ENCODE measurements at places on chromosomes 4 and X.

GRCh38 chrX:23626651-23627050 is 40.6 kb upstream of the PRDX4 start:
- ATAC-seq: no peak

DNA sequence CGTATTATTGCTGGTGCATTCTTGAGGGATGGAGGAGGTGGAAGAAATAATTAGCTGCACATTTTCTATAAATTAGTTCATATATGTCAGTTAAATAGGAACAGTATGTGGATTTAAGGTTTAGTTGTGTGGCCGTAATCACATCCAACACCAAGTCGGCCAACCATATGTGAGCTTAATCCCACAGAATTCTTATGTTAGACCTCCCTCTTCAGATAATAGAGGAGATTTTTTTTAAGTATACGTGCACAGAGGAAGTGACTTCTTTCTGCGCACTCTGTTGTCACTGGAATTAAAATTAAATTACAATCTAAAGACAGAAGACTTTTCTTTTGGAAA is 2.1 kb downstream of the SEPTIN11 start:
- no peak for ATAC-seq

GRCh38 chr4:73409012-73409862 is 5.2 kb downstream of the ALB start:
- ATAC-seq: no peak

- ATAC-seq: no peak
Observed at GRCh38 chr4:73979407-73979957, 2.3 kb downstream of the PF4 start.

- ATAC-seq: no peak
Observed at GRCh38 chrX:107562482-107562881, 65.8 kb upstream of the PRPS1 start.

DNA sequence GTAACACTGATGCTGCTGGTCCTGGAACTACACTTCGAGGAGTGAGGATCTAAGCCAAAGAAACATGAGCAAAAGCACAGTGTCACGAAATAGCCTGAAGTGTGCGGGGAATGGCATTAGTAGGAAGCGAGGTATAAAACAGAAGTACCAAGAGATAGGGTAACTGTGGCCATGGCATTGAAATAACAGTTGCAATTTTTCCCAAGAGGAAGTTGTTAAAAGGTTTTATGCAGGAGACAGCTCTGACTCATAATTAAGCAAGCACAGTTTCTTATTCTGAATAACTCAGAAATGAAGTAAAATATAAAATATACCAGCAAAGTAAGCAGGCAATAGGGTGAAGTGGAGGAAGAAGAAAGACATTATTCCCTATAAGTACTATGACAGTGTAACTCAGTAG is 90.3 kb upstream of the TMEM150C start:
- no peak for ATAC-seq

DNA sequence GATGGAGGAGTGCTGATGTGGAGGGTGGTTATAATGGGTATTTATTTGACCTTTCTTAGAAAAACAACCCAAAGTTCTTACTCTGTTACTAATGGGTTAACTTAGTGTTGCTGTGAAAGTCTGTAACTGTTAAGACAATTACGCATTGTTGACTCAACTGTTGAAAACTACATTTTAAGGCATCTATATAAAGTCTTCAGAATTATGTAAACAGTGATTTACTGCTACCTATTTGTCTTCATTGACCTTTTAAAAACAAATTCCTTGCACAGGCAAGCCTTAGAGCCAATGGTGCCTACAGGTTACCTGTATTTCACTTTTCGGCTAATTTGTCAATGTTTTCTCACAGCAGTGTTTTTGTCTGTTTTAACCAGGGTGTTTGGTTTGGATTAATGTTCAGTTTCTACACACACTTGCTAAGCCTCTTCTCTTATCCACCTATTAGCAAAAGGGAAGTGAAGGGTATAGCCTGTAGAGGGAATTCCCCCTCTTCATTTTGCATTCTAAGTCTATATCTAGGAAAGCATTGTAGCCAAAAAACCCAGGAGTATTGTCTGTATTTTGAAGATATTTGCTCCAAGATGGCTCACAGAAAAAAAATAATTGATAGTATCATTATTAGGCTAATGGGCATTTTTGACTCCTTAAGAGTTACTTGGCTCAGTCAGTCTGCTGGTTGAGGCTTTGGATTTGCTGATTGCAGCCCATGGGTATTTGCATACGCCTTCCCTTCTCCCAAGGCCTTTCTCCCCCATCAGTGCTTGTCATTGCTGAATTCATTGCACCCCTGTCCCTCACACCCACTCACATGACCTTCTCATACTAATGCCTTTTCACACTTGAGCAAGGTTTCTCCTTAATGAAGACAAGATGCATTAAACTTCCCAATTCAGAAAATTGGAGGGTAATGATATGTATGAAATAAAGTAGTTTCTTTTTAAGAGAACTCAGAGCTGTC is 30.5 kb downstream of the AFF1 start:
- peak; percentile 65 for ATAC-seq

DNA sequence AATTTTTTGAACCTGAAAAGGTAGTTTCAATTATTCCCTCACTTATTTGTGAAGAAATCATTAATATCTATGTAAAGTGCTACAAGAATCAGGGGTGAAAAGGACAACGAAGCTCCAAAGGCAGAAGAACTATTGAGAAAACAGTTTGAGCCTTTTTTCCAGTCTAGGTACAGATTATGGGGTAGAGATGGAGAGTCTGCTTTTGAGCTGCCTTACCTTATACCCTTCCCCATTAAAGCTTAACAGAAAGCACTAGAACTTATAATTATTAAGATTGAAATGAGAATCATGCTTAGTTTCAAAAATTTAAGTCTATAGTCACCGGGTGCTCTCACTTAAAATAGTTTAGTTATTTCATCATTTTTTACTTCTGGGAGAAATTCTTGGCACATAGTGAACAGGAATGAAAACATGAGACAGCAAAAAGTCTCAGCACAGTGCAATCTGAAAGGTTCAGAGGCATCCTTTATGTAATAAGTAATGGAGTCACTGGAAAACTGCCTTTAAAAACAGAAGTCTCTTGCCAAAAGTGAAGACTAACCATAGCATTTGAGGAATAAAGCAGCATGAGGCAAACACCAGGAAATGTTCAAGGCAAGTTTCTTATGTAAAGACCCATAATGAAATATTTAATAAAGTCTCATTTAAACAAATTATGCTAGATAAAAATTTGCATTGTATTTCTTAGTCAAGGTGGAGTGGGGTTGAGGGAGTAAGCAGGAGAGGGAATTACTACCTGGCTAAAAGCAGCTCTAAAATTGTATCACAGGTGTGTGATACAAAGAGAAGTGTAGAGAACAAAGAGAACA is 5.1 kb upstream of the DCLK2 start:
- ATAC-seq: no peak

GRCh38 chrX:108199691-108200090 is 108.1 kb downstream of the ATG4A start:
- ATAC-seq: peak; percentile 53

DNA sequence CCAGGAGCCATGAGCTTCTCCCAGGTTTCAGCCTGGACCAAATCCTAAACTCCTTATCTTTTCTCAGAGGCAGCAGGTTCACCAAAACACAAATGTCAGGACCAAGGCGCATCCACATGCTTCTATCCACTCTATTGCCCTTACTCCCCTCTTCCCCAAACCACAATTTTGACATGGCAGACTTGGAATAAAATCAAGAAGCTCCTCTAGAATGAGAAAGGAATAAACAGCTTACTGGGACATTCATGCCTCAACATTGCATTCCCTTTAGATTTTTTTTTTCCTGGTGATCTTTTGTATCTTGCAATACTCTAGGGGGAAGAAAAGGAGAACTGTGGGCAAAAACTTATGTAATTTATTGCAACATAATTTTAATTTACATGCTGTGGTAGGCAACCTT is 119.1 kb downstream of the TSPAN5 start:
- ATAC-seq: no peak

GRCh38 chr4:128880662-128881061 is 71.2 kb downstream of the JADE1 start:
- ATAC-seq: no peak

GRCh38 chr4:1819284-1819683 is 26.2 kb downstream of the FGFR3 start:
- ATAC-seq: no peak

DNA sequence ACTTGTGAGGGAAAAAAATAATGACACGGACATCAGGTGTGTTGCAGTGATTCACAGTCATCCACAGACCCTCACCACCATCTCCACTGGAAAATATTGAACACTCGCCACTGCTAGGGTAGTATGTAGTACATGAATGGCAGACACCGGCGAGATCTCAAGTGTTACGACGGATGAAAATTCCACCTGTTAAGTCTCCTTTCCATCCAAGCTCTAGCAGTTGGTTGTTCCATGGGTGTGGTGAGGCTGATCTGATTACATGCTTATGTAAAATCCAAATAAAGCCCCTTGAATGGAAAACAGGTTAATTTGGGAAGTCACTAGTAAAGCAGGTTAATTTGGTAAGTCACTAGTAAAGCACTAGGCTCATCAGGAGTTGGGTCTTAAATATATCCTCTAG is 1.1 kb upstream of the ARMCX4 start:
- ATAC-seq: no peak

- no peak for ATAC-seq
Observed at GRCh38 chrX:41634284-41634683, 54.5 kb upstream of the GPR34 start.

DNA sequence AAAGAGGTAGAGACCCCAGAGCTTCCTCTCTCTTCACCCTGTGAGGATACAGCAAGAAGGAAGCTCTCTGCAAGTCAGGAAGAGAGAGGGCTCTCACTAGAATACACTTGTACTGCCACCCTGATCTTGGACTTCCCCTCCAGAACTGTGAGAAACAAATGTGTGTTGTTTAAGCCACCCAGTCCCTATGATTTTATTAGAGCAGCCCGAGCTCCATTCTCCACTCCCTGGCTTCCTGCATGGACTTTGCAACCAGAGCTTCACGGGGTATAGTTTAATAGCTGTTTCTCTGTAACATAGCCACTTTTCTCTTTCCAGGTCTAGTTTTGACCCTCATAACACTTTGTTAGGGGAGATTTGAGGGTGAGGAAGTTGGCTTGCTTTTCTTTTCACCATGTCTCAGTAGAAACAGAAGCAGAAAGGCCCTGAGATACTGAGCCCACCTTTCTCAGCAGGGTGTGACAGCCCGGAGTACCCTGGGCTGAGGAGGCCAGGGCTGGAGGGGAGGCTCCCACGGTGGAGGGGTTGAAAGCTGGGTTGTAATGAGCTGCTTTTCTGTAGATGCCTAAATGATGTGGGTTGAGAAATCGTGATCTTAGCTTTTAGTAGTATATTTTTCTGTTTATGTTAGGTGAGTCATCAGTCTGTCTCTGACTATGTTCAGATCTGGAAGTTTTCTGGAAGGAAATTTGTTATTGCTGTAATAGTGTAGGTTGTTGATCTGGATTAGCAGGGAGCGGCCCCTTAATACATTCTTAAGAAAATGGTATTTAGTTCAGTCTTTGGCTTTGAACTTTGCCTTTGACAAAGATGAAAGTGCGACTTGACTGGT is 118.6 kb downstream of the PTTG2 start:
- ATAC-seq: peak; percentile 65

DNA sequence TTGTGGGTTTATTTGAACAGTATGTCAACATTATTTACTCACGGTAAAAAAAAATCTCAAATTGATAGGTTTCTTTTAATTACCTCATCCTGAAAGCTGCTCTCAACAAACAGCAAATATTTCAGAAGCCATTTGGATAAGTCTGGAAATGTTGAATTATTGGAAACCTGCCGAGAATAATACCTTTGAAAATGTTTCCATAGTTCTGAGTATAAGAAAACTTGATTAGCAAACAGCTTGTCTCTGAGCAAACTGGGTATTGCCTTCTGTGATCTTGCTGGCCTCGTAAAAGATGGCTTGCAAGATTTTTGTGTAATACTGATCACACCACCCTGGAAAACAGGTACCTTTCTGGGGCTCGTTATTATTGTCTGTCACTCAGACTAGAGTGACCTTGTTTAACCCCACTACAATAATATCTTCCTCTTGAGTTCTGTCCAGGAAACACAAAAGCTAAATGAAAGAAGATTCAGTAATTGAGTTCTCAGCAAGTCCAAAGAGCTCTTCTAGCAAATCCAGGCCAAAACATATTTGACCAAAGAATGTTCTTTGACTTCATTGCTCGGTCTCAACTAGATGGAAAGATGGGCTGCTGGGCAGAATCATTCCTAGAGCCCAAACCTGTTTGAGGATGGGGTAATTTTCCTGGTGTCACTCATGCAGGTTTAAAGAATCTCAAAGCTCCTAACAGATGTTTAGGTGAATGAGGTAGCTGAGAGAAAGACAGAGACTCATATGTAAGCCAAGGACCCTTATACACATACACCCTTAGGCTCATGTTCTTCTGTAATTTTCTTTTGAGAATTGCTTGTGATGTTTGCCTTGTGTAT is 255.6 kb upstream of the JADE1 start:
- ATAC-seq: peak; percentile 8

DNA sequence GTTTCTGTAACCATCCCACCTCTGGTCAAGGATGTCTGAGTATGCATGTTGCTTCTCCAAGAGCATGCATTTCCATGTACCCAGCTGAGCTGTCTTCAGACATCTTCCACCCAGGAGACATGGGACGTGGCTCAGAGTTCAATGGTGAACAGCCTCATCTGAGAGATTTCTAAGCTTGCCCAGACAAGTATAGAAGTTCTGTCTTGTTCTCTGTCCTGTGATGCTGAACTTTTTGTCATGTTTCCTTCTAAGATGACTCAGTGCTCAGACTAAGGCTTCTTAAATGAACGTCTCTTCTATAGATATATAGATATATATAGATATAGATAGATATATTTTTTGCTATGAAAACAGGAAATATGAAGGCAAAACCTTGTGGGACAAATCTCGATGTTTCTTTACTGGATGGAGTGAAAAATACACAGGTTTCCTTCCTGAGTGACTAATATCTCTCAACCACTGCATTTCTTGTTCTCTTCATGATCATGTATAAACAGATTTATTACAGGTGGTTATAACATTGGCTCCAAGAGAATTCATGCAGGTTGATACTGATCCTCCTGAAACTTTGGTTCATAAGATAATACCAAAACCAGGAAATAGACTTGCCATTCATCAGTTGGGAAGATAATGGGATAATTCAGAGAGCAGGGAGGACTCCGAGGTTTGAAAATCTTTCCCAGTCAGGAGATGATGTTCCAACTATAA is 168.2 kb downstream of the ZNF518B start:
- peak; percentile 77 for ATAC-seq

- ATAC-seq: no peak
Observed at GRCh38 chr4:64727960-64728359, 318.7 kb upstream of the TECRL start.

GRCh38 chr4:7139167-7139982 is 53.0 kb upstream of the SORCS2 start:
- ATAC-seq: no peak

GRCh38 chrX:28591542-28591941 is 4.3 kb downstream of the IL1RAPL1 start:
- ATAC-seq: no peak

- ATAC-seq: peak; percentile 90
Observed at GRCh38 chr4:10006231-10006600, 15.1 kb downstream of the SLC2A9 start.
